Stimulated activated CD4-positive, alpha-beta T cell treated with anti-CD3 and anti-CD28 coated beads, TNF-alpha, amount 100 ng/mL, for 48 hours (primary cell): ENCODE measurements at places on chromosomes 7 and 10.

DNA sequence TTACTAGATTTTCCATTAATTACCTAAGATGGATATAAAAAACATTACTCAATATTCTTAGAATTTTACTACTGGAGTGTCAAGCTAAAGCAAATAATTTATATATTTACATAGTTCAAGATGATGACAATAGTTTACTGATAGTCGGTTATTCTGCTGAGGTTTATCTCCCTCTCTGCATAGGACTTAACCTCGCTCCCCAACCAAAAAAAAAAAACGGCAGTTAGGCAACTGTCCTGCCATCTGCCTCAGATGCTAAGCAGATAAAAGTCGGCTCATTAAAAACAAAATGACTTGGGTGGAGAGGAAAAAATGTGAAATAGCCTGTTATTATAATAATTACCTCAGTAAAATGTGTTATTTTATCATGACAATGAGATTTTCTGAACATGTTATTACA, 14.0 kb upstream of the ITGB8 start:
- no peak for DNase-seq

DNA sequence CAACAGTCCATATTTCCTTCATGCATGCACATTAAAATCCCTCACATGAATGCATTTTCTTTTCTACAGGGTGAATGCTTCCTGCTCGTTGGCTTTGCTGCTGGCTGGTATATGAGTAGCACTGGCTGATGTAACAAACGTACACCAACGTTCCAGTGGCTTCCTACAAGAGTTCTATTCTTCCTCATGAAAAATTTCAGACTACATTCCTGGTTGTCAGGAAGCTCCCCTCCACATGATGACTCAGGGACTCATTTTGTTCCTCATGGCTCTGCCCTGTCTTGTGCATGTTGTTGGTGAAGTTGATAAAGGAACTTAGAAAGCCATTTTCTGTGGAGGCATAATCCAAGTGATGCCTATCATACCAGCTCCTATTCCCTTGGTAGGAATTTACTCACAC, 470.7 kb upstream of the KLF6 start:
- DNase-seq, result no peak

DNA sequence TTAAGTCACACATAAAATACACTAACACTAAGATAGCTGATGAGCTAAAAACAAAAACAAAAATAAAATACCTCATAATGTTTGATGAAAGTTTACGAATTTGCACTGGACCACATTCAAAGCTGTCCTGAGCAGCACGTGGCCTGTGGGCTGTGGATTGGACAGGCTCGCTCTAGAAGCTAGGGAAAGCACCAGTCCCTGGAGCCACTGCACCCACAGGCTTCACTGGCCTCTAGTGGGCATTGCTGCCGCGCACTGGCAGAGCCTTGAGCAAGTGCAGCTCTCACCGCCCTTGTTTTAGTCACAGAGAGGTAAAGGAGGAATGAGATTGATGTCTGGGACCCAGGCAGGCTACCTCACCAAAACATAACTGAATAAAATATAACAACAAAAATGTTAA, 67.6 kb downstream of the PAX2 start:
- no peak for DNase-seq

- DNase-seq, result no peak
These were observed 258.8 kb downstream of the RPS24 start for GRCh38 chr10:78292250-78292981.

DNA sequence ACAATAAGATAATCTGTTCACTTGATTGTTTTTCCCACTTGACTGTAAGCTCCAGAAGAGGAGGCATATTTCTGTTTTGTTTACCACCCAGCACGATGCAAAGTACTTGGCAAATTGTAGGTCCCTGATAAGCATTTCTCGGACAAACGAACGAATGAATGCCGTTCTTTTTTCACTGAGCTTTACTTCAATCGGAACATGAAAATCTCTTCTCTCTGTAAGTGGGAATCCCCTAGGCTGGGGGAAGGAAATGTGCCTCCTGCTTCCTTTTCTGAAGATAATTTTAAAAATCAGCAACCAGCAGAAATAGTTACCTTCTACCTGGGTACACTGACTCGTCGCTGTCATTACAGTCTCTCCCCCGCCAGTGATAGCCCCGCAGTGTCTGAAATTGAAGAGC, 102.9 kb downstream of the AOAH start:
- no peak for DNase-seq
